ENCODE measurements at places on chromosomes 5 and 9. TPM values are rescaled to one million over a fixed set of nuclear protein-coding genes. Genes with fewer than 3 reads are reported as not detected.
A peak's percentile ranks its signal among the peaks of the same experiment; 100 is the strongest.

DNA sequence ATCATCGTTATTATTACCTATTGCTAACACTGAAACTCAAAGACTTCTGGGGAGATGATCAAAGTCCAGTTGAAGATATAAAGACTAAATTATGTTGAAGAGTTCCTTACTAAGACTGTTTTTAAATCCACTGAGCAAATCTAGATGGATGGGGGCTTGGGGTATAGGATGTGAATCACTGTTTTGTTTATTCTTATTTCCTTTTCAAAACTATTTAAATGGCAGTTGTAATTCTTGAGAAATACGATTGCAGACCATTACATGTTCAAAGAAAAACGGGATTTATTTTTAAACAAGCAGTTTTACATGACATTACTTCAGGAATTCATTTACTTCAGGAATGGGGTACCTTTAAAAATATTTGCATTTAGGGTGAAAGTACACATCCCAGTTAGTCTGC lies 4.3 kb downstream of the RASGRF2 start:
- DNase-seq = no peak

- peak; percentile 2 for DNase-seq
These were observed 37.2 kb upstream of the SLC9A3 start for GRCh38 chr5:561408-561807.

Gene CDX1
- total RNA-seq = not detected

Gene GNAQ
- 26.1 TPM for total RNA-seq
